COR-L47 (cell line): ENCODE measurements at places on chromosomes 2 and 18.

- no peak for DNase-seq
Observed at GRCh38 chr2:61670591-61671501, 132.7 kb upstream of the XPO1 start.

- DNase-seq, result no peak
Observed at GRCh38 chr2:17966798-17967197, 88.3 kb downstream of the KCNS3 start.

- DNase-seq, result no peak
Observed at GRCh38 chr2:226130192-226130591, 669.4 kb downstream of the IRS1 start.

- no peak for DNase-seq
Observed at GRCh38 chr2:130845505-130846085, 8.9 kb downstream of the ARHGEF4 start.

- no peak for DNase-seq
Observed at GRCh38 chr2:194765723-194766122, 891.3 kb upstream of the SLC39A10 start.

DNA sequence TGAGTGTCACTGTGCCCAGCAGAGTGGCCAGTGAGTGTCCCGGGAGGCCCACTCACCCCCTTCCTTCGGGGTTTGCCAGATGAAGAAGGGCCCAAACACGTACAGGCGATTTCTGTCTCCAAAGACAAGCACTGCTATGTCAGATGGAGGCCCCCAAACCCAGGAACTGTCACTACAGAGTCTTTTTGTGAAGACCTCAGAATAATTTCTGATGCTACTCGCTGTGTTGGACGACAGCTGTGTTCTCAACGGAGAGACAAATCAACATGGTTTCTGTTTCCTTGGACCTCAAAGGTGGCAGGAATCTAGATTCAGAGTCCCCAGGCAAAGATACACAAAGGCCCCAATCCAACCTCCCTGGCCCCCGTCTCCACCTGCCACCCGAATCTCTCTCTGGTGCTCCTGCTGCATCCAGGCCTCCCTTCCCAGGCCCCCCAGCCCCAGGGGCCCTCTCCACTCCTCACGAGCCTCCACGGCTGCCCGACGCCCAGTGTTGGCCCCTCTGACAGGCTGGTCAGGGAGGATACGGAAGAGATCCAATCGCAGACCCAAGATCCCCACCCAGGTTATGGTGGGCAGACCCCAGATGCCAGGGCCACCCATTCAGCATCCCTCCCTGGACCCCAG is 2.4 kb upstream of the GPR17 start:
- no peak for DNase-seq

- DNase-seq, result no peak
Observed at GRCh38 chr2:20226152-20226545, 1.2 kb upstream of the SDC1 start.

DNA sequence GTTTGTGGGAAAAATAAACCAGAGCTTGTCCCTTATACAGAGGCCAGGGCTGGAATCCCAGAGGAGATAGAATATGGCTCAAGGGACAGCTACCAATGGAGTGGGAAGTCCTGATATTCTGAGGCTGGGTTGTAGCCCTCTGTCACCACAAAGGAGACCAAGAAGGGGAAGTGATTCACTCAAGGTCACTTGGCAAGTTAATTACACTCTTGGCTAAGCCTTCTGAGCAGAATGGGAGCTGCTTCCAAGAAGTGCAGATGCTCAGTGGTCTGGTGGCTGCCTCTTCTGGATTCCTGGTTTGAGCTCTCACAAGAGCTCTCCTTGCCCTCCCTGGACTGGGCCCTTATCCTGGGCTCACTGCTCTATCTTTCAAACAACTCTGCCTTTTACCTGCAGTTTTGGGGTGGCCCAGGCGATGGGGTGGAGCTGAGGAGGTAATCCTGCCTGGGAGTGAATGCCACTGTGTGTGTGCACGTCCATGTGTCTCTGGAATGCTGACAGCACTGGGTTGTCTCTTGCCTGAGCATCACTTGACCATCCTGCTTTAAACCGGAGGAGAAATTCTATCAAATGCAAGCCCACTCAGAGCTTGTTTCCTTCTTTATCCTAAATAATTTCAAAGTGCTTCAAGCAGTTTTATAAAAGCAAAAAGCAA is 168.2 kb downstream of the KCNS3 start:
- no peak for DNase-seq

- peak; percentile 3 for DNase-seq
Observed at GRCh38 chr18:37107748-37108522, 279.0 kb downstream of the KIAA1328 start.
